ENCODE measurements at places on chromosomes 6 and 20. TPM values are rescaled to one million over a fixed set of nuclear protein-coding genes. Genes with fewer than 3 reads are reported as not detected.
A peak's percentile ranks its signal among the peaks of the same experiment; 100 is the strongest.

DNA sequence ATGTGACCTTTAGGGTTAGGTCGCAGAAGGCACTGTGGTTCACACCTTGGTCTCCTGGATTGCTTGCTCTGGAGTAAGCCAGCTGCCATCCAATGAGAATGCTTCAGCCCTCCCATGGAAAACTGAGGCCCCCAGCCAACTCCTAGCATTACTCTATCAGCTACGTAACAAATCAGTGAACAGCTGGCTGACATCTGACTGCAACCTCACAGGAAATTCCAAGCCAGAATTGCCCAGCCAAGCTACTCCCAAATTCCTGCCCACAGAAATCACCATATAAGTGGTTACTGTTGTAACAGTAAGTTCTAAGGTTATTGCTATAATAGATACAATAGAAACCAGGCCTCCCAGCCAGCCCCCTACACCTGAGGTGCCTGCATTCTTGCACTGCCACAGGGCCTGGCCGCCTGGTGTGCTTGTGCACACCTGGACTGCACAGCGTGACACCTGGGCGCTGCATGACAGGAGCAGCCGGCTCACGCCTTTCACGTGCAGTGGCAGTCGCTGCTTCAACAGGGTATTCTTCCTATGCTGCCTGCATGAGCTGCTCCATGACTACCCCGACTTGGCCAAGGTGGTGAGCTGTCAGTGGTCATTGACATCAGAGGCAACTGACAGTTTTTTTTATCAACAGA is 429.7 kb upstream of the RUNX2 start:
- no peak overlapping the region for H3K27ac ChIP-seq
- DNase-seq = no peak
- H3K27me3 ChIP-seq = no peaks in the 10 kb centered on the region
- H3K4me3 ChIP-seq = no peak overlapping the region
- no peaks in the 10 kb centered on the region for H3K36me3 ChIP-seq

GRCh38 chr20:47343007-47343472 is 13.5 kb downstream of the ZMYND8 start:
- H3K4me3 ChIP-seq = no peak overlapping the region
- H3K4me1 ChIP-seq = peaks cover 10% of the 10 kb centered on the region
- no peaks in the 10 kb centered on the region for H3K27me3 ChIP-seq
- no peak for DNase-seq

GRCh38 chr20:1050440-1050839 is 48.3 kb upstream of the RSPO4 start:
- DNase-seq = no peak
- no peak overlapping the region for H3K4me3 ChIP-seq
- H3K27me3 ChIP-seq = no peaks in the 10 kb centered on the region

DNA sequence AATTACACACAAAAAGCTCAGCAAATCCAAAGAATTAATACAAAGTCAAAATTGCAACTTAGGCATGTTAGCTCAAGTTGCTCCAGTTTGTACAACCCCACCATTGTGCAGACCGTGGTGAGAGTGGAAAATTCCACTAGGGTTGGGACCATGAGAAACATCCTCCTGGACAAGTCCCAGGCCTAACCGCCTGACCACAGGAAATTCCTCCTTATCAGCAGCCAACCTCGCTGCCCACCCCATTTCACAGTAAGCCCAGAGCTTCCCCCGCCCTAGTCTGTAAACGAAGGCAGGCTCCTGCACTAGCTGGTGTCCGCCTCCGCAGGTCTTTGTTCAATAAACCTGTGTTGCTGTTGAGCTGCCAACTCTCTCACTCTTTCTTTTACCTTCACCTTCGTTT is 1023.3 kb downstream of the EYS start:
- DNase-seq = no peak
- no peak overlapping the region for H3K27ac ChIP-seq
- no peaks in the 10 kb centered on the region for H3K4me1 ChIP-seq
- no peaks in the 10 kb centered on the region for H3K27me3 ChIP-seq
- no peaks in the 10 kb centered on the region for H3K36me3 ChIP-seq

GRCh38 chr6:81130969-81131368 is 621.5 kb downstream of the TENT5A start:
- no peak for DNase-seq
- no peak overlapping the region for H3K27ac ChIP-seq
- H3K27me3 ChIP-seq = no peaks in the 10 kb centered on the region
- H3K4me3 ChIP-seq = no peak overlapping the region
- H3K4me1 ChIP-seq = no peaks in the 10 kb centered on the region

DNA sequence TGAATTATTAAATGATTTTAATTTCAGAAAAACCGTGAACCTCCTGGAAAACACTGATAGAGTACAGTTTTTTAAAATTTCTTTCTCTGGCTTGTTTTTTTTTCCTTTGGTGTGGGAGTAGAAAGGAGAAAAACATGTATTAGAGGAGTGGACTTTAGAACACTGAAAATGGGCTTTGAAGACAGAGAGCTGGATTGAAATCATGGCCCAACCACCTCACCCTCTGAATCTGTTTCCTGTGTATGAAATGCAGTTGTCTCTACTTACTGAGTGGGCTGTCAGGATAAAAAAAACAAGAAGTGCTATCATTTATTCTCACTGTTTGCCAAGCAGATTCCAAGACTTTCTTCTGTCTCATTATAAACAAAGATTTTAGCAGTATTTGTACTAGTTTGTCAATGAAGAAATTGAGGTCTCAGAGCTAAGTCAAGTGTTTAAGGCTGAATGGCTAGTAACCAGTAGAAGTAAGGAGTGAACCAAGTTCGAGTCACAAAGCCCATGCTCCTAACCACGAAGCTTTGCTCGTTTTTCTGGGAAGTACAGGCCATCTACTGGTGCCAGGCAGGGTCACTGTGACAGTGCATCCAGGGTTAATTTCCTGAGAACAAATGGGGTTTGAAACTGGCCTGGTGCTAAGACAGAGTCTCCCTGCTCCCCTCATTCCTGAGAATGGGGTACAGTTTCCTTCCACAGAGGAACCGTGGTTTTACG is 256.4 kb downstream of the TMEM242 start:
- no peaks in the 10 kb centered on the region for H3K27me3 ChIP-seq
- H3K36me3 ChIP-seq = no peaks in the 10 kb centered on the region
- no peak overlapping the region for H3K4me3 ChIP-seq
- DNase-seq = no peak
- H3K4me1 ChIP-seq = peaks cover 7% of the 10 kb centered on the region

- peaks cover 28% of the 10 kb centered on the region for H3K27me3 ChIP-seq
- peak; percentile 15 for DNase-seq
- H3K27ac ChIP-seq = no peak overlapping the region
- peaks cover 11% of the 10 kb centered on the region for H3K4me1 ChIP-seq
- no peaks in the 10 kb centered on the region for H3K36me3 ChIP-seq
Observed at GRCh38 chr6:37524970-37525318, 25.3 kb upstream of the CCDC167 start.

DNA sequence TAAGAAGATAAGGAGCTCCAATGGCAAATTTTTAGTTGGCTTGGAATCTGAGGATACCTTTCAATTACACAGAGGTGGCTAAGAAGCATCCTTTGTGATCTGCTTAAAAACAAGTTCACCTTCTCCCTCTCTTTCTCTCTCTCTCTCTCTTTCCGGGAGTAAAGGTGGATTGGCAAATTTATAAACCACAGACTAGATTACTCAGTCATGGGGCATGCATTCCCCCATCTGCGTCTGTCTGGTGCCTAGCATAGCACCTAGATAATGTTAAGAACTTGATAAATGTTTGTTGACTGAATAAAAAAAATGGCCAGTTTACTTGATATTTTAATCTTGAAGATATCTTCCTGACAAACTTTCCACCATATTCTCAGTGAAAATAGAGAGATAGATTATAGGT is 312.3 kb downstream of the CDC5L start:
- no peaks in the 10 kb centered on the region for H3K27me3 ChIP-seq
- no peaks in the 10 kb centered on the region for H3K36me3 ChIP-seq
- peaks cover 7% of the 10 kb centered on the region for H3K4me1 ChIP-seq
- no peak overlapping the region for H3K4me3 ChIP-seq

- H3K27me3 ChIP-seq = no peaks in the 10 kb centered on the region
- no peak for DNase-seq
- no peak overlapping the region for H3K27ac ChIP-seq
- H3K4me3 ChIP-seq = no peak overlapping the region
Observed at GRCh38 chr20:18005170-18005989, 36.6 kb downstream of the MGME1 start.

DNA sequence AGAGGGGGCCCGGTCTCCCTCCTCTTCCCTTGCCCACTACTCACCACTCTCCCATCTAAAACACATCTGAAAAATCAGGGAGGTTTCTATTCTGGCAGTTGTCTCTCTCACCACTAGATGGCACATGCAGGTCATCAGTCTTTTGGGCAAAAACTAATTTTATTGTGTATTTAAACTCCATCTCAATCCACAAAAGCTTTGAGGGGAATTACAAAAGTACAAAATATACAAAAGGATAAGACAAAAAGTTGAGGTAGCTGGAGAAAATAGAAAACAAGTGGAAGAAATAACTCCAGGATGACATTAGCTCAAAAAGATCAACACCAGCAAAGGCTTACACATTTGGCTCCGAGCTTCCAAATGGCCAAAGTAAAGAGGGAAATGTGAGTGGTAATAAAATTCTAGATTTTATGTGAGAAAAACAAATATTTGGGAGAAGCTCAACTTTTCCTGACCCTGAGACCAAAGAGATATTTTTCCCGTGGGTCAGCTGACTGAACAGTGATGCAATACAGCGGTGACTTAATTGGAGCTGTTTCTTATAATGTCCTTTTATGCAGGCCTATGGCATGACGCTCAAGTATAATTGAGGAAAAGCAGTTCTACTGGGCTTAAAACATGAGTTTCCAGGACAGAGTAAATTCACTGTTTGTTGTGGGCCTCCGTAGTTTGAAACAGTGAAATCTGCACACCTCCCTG is 79.8 kb upstream of the CHD6 start:
- H3K27me3 ChIP-seq = no peaks in the 10 kb centered on the region
- no peak overlapping the region for H3K27ac ChIP-seq
- peak; percentile 55 for DNase-seq
- H3K4me3 ChIP-seq = no peak overlapping the region
- H3K4me1 ChIP-seq = peaks cover 3% of the 10 kb centered on the region

DNA sequence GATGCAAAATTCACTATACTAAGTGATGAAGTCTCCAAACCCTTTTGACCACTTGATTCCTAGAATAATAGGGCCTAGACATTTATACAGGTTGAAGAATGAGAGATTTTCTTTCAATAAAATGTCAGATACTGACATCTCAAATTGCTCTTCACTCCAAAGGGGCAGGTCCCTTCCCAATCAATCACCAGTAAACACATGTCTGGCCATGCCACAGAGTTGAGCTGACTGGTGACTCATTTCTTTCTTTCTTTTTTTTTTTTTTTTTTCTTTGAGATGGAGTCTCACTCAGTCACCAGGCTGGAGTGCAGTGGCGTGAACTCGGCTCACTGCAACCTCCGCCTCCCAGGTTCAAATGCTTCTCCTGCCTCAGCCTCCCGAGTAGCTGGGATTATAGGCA is 388.6 kb upstream of the BTBD3 start:
- no peaks in the 10 kb centered on the region for H3K27me3 ChIP-seq
- no peak overlapping the region for H3K4me3 ChIP-seq
- no peaks in the 10 kb centered on the region for H3K4me1 ChIP-seq
- H3K36me3 ChIP-seq = no peaks in the 10 kb centered on the region

- peak; percentile 67 for DNase-seq
- no peaks in the 10 kb centered on the region for H3K36me3 ChIP-seq
- peak overlapping the region; percentile 59 for H3K27ac ChIP-seq
- peaks cover 40% of the 10 kb centered on the region for H3K4me1 ChIP-seq
- H3K27me3 ChIP-seq = no peaks in the 10 kb centered on the region
Observed at GRCh38 chr6:125480571-125480970, 178.8 kb upstream of the HDDC2 start.

GRCh38 chr6:43391440-43392031 is 22.1 kb upstream of the ZNF318 start:
- H3K4me3 ChIP-seq = no peak overlapping the region
- no peaks in the 10 kb centered on the region for H3K4me1 ChIP-seq
- H3K36me3 ChIP-seq = no peaks in the 10 kb centered on the region
- DNase-seq = no peak

DNA sequence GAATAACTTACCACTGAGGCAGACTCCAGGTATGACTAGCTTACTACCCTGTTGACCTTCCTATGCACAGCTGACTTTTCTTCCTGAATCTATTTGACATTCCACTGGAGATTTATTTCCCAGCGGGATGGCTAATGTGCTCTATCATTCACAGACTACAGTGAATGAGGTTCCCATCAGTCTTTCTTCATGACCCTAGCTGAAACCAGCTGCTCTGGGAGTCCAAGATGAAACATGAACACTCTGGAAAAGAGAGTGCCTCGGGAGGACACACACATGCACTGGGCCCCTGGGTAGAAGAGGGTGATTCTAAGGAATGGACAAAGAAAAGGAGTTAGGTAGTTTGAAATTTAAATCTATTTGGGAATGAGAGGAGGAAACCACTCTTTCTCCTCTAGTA is 82.6 kb upstream of the DST start:
- H3K4me1 ChIP-seq = peaks cover 71% of the 10 kb centered on the region
- no peak overlapping the region for H3K4me3 ChIP-seq
- no peak for DNase-seq
- H3K27me3 ChIP-seq = no peaks in the 10 kb centered on the region

DNA sequence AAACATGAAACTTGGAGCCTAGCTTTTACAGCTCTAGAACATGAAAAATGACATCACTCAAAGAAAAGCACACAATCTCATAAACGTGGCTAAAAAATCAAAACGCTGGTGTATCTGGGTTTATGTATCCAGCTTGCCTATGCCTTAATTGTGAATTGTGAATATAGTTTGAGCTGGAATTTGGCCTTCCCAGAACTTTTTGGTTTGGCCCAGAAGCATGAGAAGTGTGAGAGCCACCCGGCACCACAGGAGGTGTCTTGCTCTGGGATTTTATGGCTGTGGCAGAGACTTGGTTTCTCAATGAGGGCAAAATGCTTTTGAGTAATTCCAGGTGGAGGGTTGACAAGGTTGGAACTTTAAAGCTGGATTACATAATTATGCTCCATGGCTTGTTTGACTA is 69.2 kb downstream of the TIAM2 start:
- peaks cover 34% of the 10 kb centered on the region for H3K4me1 ChIP-seq
- no peak for DNase-seq
- no peak overlapping the region for H3K4me3 ChIP-seq

DNA sequence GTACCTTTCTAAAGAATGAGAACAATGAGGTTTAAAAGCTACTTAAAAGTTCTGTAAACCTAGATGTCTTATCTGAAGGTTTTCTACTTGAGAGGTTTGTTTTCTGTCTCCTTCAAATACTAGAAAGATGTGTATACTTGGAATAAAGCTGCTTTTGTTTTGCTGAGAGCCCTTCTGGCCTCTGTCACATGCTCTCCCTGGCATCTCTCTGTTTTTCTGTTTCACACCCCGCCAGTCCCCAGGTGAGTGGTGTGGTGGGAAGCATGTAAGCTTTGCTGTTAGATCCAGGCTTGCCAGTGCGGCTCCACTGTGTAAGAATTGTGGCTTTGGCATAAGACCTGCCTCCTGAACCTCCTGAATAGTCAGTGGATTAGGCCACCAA is 56.8 kb downstream of the SNX9 start:
- H3K27me3 ChIP-seq = no peaks in the 10 kb centered on the region
- no peaks in the 10 kb centered on the region for H3K4me1 ChIP-seq
- H3K36me3 ChIP-seq = peaks cover 57% of the 10 kb centered on the region

Gene DLL1
- total RNA-seq = 0.36 TPM

Gene SNX21
- 69.0 TPM for total RNA-seq

Gene PDE10A
- total RNA-seq = 3.3 TPM

Gene CLPSL2
- not detected for total RNA-seq

Gene ANGPT4
- under 0.01 TPM for total RNA-seq

Gene ERVFRD-1
- not detected for total RNA-seq

Gene BPIFA1
- total RNA-seq = not detected

Gene MOCS3
- 10.5 TPM for total RNA-seq

Gene CDSN
- not detected for total RNA-seq

Gene C20orf96
- 2.2 TPM for total RNA-seq

Gene OR12D1
- total RNA-seq = not detected

Gene LTA
- not detected for total RNA-seq

Data from osteoblast (primary cell).